Omental fat pad (tissue), 4 donors: ENCODE measurements at places on chromosomes 12 and 14. TPM values are rescaled to one million over a fixed set of nuclear protein-coding genes. Genes with fewer than 3 reads are reported as not detected.

The LIN7A gene
- total RNA-seq: 4.8 TPM

- DNase-seq: no peak
Observed at GRCh38 chr14:53461858-53462257, 308.7 kb upstream of the DDHD1 start.

The TMEM253 gene
- total RNA-seq: 0.75 TPM

The BMAL2 gene
- total RNA-seq: 1.7 TPM

GRCh38 chr12:128091951-128092382 lies 175.0 kb upstream of the TMEM132C start:
- DNase-seq: no peak

DNA sequence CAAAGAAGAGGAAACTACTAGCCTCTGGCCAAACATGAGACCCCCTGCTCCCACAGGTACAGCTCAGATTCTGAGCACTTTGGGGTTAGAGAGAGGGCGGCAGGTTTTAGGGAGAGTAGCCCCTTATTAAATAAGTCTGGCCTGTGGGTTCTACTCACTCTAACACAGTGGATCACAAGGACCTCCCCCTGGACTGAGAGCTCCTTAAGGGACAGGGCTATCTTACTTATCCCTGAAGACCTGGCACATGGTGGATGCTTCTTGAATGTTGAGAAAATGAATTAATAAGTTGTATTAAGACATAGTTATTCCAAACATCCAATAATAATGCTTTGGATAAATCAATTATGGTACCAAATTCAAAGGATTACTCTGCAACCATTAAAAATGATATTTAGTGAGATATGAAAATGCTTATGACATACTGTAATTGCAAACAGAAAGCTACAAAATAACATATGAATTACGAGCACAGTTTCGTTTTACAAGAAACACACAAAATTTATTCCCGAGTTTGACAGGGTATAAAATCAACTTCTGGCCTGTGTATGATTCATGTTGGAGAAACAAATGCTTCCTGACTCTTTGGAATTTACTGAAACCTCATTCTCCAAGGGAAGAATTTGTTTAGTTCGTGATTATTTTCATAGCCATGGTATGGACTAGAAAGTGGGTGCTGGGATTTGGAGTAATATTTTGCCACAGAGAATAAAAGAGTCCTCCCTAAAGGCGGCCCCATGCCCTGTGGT lies 59.3 kb upstream of the BDKRB2 start:
- no peak for DNase-seq
